Activated T-helper 2 cell treated with anti-CD3 and anti-CD28 coated beads, Interferon-gamma antibody, Interleukin-2, Interleukin-4, amounts not matched to agents 10 μg/mL and 5 μg/mL and 100 μg/mL, durations not matched to agents 14 hours and 24 hours and 36 hours (primary cell): ENCODE measurements at places on chromosomes 5 and 9.

DNA sequence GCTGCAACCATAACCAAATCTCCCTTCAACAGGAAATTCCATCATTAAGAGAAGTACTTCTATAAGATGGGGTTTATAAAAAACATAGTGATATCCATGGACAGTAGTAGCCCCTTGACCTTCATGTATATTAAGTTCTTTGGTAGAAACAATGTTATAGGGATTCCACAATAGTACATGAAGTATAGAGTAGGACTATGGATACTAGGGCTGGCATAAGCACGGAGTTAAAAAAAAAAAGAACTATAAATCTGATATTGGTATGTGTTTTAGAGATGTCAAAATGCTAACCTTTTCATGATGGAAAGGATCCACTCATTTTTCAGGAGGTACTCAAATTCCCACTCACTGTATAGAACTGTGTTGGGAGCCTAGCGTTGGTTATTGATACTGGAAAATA is 337.6 kb downstream of the FGF10 start:
- DNase-seq = no peak
- H3K4me1 ChIP-seq = no peaks in the 10 kb centered on the region
- no peaks in the 10 kb centered on the region for H3K36me3 ChIP-seq
- no peak overlapping the region for H3K27ac ChIP-seq

GRCh38 chr5:79800979-79801827 is 111.6 kb downstream of the CMYA5 start:
- peak overlapping the region; percentile 31 for H3K27ac ChIP-seq
- no peak for DNase-seq
- peaks cover 14% of the 10 kb centered on the region for H3K4me1 ChIP-seq
- H3K36me3 ChIP-seq = no peaks in the 10 kb centered on the region
- no peak overlapping the region for H3K4me3 ChIP-seq

- DNase-seq = no peak
- H3K4me1 ChIP-seq = no peaks in the 10 kb centered on the region
- H3K27ac ChIP-seq = no peak overlapping the region
- H3K36me3 ChIP-seq = no peaks in the 10 kb centered on the region
- H3K27me3 ChIP-seq = no peaks in the 10 kb centered on the region
- H3K4me3 ChIP-seq = no peak overlapping the region
Observed at GRCh38 chr5:15787681-15788080, 287.7 kb downstream of the FBXL7 start.

- H3K36me3 ChIP-seq = no peaks in the 10 kb centered on the region
- no peak overlapping the region for H3K27ac ChIP-seq
- H3K4me1 ChIP-seq = no peaks in the 10 kb centered on the region
- DNase-seq = no peak
Observed at GRCh38 chr9:130672933-130673615, 8.7 kb downstream of the PRDM12 start.

- H3K27me3 ChIP-seq = no peaks in the 10 kb centered on the region
- no peak for DNase-seq
- no peak overlapping the region for H3K27ac ChIP-seq
- no peaks in the 10 kb centered on the region for H3K36me3 ChIP-seq
- H3K4me3 ChIP-seq = no peak overlapping the region
Observed at GRCh38 chr9:117234103-117234502, 180.8 kb downstream of the ASTN2 start.

DNA sequence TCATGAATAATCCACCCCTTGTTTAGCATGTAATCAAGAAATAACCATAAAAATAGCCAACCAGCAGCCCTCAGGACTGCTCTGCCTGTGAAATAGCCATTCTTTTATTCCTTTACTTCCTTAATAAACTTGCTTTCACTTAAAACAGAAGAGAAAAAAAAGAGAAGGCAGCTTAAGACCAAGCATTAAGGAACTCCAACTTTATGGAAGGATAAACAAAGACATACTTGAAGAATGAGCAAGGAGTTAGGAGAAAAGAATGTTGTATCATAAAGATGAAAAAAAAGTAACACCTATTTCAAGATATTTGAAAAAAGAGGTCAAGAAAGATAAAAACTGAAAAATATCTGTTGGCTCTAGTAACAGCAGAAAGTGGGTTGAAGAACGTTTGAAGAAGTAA is 107.6 kb downstream of the RNF180 start:
- no peak for DNase-seq
- no peaks in the 10 kb centered on the region for H3K4me1 ChIP-seq
- H3K27ac ChIP-seq = no peak overlapping the region
- H3K4me3 ChIP-seq = no peak overlapping the region
- H3K27me3 ChIP-seq = no peaks in the 10 kb centered on the region

- no peak for DNase-seq
- no peaks in the 10 kb centered on the region for H3K27me3 ChIP-seq
- H3K4me3 ChIP-seq = no peak overlapping the region
- no peak overlapping the region for H3K27ac ChIP-seq
- no peaks in the 10 kb centered on the region for H3K36me3 ChIP-seq
- no peaks in the 10 kb centered on the region for H3K4me1 ChIP-seq
Observed at GRCh38 chr9:16044579-16044881, 491.7 kb downstream of the CCDC171 start.

GRCh38 chr9:130845901-130846481 is 10.9 kb downstream of the ABL1 start:
- peaks cover 9% of the 10 kb centered on the region for H3K4me1 ChIP-seq
- no peaks in the 10 kb centered on the region for H3K36me3 ChIP-seq
- no peak for DNase-seq
- no peak overlapping the region for H3K4me3 ChIP-seq

DNA sequence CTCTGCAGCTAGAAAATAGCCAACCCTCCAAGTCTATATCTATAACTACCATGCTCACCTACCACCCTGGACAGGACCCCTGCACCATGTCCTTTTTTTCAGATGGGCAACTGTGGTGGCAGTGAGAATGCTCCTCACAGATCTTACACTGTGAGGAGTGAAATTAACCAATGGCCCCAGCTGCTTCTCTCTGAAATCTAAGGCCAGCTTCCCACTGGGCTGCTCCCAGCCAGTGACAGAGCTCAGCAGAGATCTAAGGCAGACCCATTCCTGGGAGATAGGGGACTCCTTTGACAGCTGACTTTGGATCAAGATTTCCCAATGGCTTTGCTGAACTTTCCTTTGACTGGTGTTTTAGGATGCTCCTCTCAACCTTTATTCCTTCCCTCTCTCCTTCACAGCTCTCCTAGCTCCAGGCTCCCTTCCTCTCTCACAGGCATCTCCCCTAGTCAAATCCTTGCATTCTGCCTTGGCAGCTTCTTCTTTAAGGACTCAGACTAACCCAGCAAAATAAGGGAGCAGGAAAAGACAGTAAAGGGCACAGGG is 1.6 kb upstream of the ARAP3 start:
- H3K4me3 ChIP-seq = no peak overlapping the region
- peaks cover 5% of the 10 kb centered on the region for H3K27me3 ChIP-seq
- H3K27ac ChIP-seq = no peak overlapping the region
- no peak for DNase-seq
- H3K36me3 ChIP-seq = no peaks in the 10 kb centered on the region

- no peak overlapping the region for H3K4me3 ChIP-seq
- peaks cover 3% of the 10 kb centered on the region for H3K36me3 ChIP-seq
Observed at GRCh38 chr9:137381501-137382443, 41.2 kb downstream of the EXD3 start.

DNA sequence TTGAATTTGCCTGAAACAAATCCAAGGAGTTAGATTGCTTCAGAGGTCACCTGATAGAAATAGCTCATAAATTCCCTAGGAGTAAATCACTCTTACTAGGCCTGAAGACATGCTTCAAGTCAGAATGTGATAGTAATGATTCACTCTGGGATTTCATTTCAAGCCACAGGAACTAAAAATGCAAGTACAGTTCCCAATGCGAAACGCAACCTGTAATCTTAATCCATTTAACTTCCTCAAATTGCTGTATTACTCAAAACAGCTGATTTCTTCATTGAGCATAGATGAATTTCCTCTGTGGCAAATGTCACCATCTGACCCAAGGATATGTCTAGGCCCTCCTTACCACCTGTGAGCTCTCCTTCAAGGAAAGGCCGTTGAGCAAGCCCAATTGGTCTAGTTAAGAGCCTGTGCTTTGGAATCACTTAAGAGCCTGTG is 32.1 kb upstream of the IL6ST start:
- DNase-seq = no peak
- H3K27ac ChIP-seq = no peak overlapping the region
- H3K36me3 ChIP-seq = peaks cover under 1% of the 10 kb centered on the region
- peaks cover 39% of the 10 kb centered on the region for H3K27me3 ChIP-seq
- H3K4me1 ChIP-seq = peaks cover 22% of the 10 kb centered on the region
- H3K4me3 ChIP-seq = no peak overlapping the region

DNA sequence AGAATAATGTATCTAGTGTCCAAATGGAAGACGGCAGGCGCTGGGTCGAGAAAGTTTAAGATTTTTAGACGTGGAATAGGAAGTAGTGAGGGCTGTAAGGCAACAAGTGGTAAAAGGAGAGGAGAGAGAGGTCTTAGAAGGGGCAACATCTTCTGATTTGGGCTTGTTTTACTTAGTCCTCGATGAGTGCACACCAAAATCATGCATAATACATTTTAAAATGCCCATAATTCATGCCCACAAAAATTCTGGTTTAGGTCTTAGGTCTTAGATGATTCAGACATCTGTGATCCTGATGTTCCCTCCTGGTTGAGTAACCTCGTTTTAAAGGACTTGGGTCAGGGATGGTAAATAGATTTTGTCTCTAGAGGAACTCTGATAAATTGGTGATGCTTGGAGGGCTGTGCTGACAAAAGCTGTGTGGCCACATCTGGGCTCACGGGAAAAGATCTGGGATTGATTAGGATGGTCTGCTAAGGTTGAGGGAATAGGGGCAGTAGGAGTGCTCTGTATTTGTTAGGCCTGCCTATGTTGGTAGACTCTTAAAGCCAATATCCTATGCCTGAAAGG is 476.3 kb downstream of the CCDC171 start:
- DNase-seq = no peak
- no peaks in the 10 kb centered on the region for H3K36me3 ChIP-seq
- H3K4me3 ChIP-seq = no peak overlapping the region
- H3K4me1 ChIP-seq = peaks cover 9% of the 10 kb centered on the region
- peaks cover 12% of the 10 kb centered on the region for H3K27me3 ChIP-seq

- peaks cover 20% of the 10 kb centered on the region for H3K4me1 ChIP-seq
- H3K36me3 ChIP-seq = peaks cover 6% of the 10 kb centered on the region
- H3K4me3 ChIP-seq = no peak overlapping the region
- H3K27ac ChIP-seq = no peak overlapping the region
- DNase-seq = no peak
- H3K27me3 ChIP-seq = no peaks in the 10 kb centered on the region
Observed at GRCh38 chr5:142023836-142024235, 11.0 kb upstream of the GNPDA1 start.

DNA sequence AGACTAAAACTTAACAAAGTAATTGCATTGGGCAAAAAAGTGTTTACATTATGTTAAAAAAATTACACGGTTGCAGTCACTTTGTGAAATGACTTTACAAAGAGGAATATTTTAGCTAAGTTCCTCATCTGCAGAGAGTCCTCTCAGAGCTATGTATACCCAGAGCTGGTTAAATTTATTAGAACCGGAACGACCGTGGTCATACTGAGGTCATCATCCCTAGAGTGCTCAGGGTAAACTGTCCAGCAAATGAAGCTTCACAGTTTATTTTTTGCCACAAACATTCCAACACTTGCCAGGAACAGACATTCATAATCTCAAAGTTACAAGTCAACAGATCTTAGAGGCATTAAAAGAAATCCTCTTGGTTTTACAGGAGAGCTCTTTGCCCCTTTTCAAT is 897 bp downstream of the ROPN1L start:
- H3K36me3 ChIP-seq = peaks cover 35% of the 10 kb centered on the region
- H3K27ac ChIP-seq = no peak overlapping the region
- peaks cover 10% of the 10 kb centered on the region for H3K27me3 ChIP-seq
- H3K4me1 ChIP-seq = peaks cover 41% of the 10 kb centered on the region
- no peak for DNase-seq

DNA sequence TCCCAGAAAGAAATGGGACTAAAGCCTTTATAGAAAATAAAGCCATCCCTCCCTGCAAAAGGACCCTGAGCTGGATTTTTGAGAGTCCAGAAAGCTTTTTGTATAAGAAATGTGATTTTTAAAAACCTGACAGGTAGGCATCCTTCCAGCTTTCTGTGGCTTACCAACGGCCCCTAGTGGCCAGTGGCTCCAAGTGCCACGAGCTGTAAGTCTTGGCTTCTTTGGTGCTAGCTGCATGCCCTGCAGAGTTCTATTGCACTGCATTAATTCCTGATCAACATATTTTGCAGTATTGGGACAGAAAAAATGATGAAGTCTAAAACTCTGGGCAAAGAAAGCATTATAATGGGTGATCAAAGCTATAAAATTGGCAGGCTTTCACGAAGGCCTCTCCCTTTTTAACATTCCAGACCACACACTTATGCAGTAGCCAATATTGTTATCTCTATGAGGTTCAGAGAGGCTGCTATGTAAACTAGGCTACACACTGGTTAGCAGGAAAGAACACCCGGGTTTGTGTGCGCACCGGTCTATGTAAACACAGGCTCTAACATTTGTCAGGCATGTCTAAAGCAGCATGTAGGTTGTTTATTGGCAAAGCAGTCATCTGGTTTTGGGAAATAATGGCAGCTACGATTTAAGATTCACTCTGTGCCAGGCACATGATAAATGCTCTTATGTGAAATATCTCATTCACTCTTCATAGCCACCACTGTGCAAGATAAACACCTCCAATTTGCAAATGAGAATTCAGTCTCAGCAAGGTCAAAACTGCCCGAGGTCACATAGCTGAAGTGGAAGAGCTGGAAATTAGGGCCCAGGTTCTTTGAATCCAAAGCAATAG is 55.2 kb downstream of the NMUR2 start:
- no peaks in the 10 kb centered on the region for H3K36me3 ChIP-seq
- H3K4me1 ChIP-seq = no peaks in the 10 kb centered on the region
- DNase-seq = no peak
- no peaks in the 10 kb centered on the region for H3K27me3 ChIP-seq

DNA sequence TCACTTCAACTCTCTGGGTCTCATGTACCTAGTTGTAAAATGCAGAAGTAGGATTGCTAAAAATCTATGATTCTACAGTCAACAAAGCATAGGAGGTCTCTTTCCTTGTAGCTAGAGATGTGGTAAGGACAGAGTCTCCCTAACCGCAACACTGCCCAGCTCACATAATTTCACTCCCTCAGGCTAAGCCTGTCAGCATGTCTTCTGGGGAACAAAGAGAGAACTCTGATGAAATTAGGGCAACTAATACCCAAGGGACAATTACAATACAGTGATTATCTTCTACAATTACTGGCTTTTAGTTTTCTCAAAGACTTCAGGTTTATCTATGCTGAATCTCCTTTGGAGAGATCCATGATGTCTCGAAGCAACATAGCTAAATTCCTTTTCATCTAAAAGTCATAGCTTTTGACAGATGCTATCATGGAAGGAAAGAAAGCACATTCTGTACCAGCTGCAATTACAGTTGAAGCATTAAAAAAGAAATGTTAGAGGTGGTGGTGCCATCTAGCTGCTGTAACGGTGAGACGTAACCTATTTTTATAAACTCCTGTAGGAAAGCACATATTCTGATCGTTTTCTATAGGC is 141.1 kb upstream of the TARS1 start:
- no peak for DNase-seq
- H3K4me1 ChIP-seq = peaks cover 5% of the 10 kb centered on the region
- no peaks in the 10 kb centered on the region for H3K36me3 ChIP-seq
- H3K27me3 ChIP-seq = no peaks in the 10 kb centered on the region

GRCh38 chr5:3709717-3710348 is 114.2 kb downstream of the IRX1 start:
- no peaks in the 10 kb centered on the region for H3K4me1 ChIP-seq
- no peaks in the 10 kb centered on the region for H3K27me3 ChIP-seq
- no peak overlapping the region for H3K27ac ChIP-seq
- no peak for DNase-seq
- H3K36me3 ChIP-seq = no peaks in the 10 kb centered on the region
- H3K4me3 ChIP-seq = no peak overlapping the region
